Naive thymus-derived CD8-positive, alpha-beta T cell (primary cell): ENCODE measurements at places on chromosomes 5 and 9. TPM values are rescaled to one million over a fixed set of nuclear protein-coding genes. Genes with fewer than 3 reads are reported as not detected.

DNA sequence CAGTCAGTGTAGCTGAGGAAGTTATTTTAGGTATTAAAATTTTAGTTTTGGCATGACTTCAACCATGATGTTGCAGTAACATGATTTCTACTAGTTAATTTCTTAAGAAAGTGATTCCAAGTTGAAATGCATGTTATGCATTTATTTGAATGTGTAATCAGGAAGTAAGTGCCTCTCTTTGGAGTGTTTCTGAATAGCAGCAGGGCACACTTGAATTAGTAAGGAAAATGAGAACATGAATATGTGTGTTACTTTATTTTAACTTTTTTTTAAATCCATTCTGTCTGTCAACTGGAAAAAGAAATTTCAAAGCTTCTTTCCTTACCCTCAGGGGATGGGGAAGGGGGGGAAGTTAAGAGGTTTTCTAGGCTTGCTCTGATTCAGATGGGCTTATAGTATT lies 40.4 kb downstream of the CTNNA1 start:
- no peak overlapping the region for H3K27ac ChIP-seq
- H3K4me1 ChIP-seq = peaks cover 20% of the 10 kb centered on the region
- DNase-seq = no peak
- H3K4me3 ChIP-seq = no peak overlapping the region

DNA sequence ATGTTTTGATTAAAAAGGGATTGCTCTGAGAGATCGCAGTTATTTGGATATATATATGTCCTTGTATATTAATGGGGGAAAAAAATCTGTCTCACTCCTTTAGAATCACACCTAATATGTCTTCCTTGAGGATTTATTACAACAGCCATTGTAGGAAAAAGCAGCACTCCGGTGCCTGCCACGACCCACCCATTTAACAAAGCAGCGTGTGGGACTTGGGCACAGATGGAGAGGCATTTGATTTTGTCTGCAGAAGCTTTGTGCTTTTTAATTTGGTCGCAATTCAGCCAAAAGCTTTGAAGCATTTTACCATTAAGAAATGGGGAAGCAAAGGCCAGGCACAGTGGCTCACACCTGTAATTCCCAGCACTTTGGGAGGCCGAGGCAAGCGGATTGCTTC lies 159.2 kb downstream of the SMARCA2 start:
- no peak overlapping the region for H3K4me3 ChIP-seq
- H3K27ac ChIP-seq = no peak overlapping the region
- H3K27me3 ChIP-seq = no peaks in the 10 kb centered on the region
- peaks cover 39% of the 10 kb centered on the region for H3K4me1 ChIP-seq

- peaks cover 8% of the 10 kb centered on the region for H3K36me3 ChIP-seq
- H3K4me3 ChIP-seq = no peak overlapping the region
These were observed 141.5 kb upstream of the FER start for GRCh38 chr5:108606185-108606584.

DNA sequence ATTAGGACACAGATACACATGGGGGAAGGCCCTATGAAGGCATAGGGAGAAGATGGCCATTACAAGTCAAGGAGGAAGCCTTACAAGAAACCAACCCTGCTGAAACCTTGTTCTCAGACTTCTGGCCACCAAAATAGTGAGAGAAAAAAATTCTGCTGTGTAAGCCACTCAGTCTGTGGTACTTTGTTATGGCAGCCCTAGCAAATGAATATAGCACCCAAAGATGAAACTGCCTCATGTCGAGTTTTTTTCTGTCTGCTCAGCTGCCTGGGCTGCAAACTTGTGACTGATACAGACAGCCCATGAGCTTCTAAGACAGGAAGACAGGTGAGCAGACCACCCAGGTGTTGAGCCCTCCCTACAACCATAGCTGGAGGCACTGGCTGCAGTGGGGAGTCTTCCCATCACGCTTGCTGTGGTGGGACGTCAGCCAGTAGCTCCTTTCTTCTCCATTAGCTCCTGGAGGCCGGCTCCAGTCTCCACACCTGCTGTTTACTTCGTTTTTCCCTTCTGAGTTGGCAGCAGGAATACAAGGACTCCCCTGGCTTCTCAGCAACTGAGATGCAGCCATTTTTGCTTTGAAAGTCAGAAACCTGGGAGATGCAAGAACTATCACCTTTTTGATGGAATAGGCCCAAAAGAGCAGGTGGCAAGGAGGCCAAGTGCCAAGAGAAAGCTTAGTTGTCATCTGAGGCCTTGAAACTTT lies 164.9 kb downstream of the SEMA6A start:
- no peak overlapping the region for H3K4me3 ChIP-seq
- no peak for DNase-seq
- H3K27me3 ChIP-seq = no peaks in the 10 kb centered on the region
- H3K27ac ChIP-seq = no peak overlapping the region
- peaks cover 52% of the 10 kb centered on the region for H3K36me3 ChIP-seq
- H3K4me1 ChIP-seq = no peaks in the 10 kb centered on the region

DNA sequence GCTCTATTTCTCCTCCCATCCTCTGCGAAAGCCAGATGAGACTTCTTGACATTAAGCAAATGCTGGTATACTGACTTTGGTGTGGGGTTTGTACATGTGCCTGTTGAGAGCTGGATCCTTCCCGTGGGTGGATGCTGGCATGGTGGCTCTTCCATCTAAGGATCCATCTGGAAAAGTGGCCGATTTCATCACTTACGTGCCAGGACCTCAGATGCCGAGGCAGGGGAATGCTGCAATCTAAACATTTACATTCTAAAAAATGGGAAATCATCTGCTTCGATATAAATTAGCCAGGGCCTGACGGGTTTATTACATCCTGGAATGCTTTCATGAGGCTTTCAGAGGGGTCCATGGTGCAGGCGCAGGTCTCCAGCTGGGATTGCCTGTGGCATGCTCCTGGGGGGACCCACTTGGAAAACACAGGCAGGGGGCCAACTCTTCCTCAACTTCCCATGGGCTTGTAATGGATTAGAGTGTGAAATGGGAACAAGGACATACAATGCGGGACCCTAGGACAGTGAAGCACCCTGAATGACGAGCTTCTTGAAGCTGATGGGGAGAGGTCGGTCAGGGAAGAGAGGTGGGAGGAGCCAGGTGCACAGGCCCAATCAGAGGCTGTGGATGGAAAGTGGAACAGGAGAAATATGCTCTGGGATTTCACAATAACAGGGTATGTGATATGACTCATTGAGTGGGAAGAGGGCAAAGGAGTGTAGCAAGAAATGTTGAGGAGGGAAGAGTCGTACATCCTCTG lies 105.5 kb upstream of the PITX1 start:
- no peaks in the 10 kb centered on the region for H3K36me3 ChIP-seq
- H3K27me3 ChIP-seq = peaks cover 5% of the 10 kb centered on the region
- no peak overlapping the region for H3K27ac ChIP-seq
- no peaks in the 10 kb centered on the region for H3K4me1 ChIP-seq
- no peak overlapping the region for H3K4me3 ChIP-seq

DNA sequence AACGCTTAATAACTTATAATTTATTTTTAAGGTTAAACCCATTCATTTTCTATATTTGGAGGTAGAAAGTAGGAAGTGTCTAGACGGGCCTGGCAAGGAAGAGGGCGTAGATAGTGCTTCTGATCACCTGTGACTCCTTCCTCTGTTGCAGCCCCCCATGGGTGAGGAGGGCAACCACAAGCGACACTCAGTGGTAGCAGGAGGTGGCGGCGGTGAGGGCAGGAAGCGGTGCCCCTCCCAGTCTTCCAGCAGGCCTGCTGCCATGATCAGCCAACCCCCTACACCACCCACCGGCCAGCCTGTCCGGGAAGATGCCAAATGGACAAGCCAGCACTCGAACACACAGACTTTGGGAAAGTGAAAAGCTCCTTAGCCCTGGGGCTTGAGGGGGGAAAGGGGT lies 36.7 kb downstream of the FAXDC2 start:
- H3K4me1 ChIP-seq = peaks cover 32% of the 10 kb centered on the region
- peak; percentile 48 for DNase-seq
- peak overlapping the region; percentile 95 for H3K27ac ChIP-seq
- H3K4me3 ChIP-seq = peak overlapping the region; percentile 62
- H3K27me3 ChIP-seq = no peaks in the 10 kb centered on the region

- H3K4me1 ChIP-seq = no peaks in the 10 kb centered on the region
- no peaks in the 10 kb centered on the region for H3K27me3 ChIP-seq
- no peaks in the 10 kb centered on the region for H3K36me3 ChIP-seq
These were observed 33.7 kb downstream of the NIM1K start for GRCh38 chr5:43225649-43226245.

DNA sequence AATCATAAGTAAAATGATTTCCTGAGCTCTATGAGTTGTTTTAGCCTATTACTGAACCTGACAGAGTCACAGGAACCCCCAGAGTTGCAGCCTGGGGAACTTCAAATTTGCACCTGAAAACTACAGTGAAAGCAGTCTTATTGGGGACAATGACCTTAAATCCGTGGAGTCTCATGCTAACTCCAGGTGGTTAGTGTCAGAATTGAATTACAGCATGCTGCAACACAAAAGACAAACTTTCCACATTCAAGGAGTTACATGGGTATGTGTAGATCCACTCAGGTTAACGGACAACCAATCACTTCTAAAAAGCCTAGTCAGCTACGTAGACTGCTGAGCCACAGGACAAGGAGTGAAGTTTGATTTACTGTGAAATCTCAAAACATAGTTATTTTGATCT lies 49.7 kb downstream of the PLPP1 start:
- no peak overlapping the region for H3K27ac ChIP-seq
- peaks cover 20% of the 10 kb centered on the region for H3K4me1 ChIP-seq
- no peak for DNase-seq
- H3K36me3 ChIP-seq = no peaks in the 10 kb centered on the region
- H3K27me3 ChIP-seq = no peaks in the 10 kb centered on the region
- H3K4me3 ChIP-seq = no peak overlapping the region

- no peaks in the 10 kb centered on the region for H3K27me3 ChIP-seq
- DNase-seq = peak; percentile 87
- peak overlapping the region; percentile 93 for H3K4me3 ChIP-seq
- H3K36me3 ChIP-seq = peaks cover 3% of the 10 kb centered on the region
These were observed 11.1 kb upstream of the CDC42SE2 start for GRCh38 chr5:131252824-131253171.

DNA sequence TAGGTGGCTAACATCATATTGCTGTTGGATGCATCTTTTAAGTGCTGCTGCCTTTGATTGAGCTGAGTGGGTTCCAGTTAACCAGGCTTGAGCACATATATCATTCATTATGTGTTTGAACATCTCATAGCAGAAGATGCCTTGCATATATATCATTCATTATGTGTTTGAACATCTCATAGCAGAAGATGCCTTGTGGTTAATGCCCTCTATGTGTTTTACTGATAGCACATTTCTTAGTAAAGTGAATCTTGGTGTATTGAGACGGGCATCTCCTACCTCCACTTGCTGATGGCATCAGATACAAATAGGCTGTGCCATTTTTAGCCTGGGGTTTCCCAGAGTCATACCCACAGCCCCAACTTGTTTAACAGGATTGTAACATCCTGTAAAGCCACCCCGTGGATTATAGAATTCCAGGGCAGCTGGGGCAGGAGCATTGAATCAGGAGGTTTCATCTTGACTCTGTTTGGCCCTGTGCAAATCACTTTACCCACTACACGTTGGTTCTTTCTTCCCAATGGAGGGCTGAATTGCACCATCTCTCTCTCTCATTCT lies 26.5 kb downstream of the MTAP start:
- H3K27ac ChIP-seq = no peak overlapping the region
- peaks cover 40% of the 10 kb centered on the region for H3K36me3 ChIP-seq
- no peak overlapping the region for H3K4me3 ChIP-seq
- no peaks in the 10 kb centered on the region for H3K27me3 ChIP-seq

DNA sequence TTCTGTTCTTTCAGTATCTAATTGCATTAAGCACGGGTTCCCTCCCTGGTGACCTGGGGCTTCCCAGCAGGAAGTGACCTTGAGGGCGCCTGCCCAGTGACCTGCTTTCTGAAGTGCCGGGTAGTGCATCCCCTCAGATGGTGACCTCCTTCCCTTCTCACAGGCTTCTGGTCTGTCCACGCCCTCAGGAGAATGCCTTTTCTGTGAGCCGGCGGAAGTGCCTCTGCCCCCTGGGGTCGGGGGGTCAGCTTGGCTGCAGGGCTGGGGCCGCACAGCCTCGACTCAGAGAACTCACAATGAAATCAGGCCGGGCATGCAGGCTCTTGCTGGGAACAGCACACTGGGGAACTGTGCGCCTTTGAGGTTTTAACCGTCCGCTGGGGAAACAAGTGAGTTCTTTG lies 124.5 kb upstream of the PHYKPL start:
- H3K4me1 ChIP-seq = peaks cover 16% of the 10 kb centered on the region
- no peak overlapping the region for H3K4me3 ChIP-seq
- H3K36me3 ChIP-seq = no peaks in the 10 kb centered on the region
- H3K27ac ChIP-seq = no peak overlapping the region
- no peak for DNase-seq

GRCh38 chr9:116639251-116639741 lies 47.8 kb upstream of the TRIM32 start:
- no peak overlapping the region for H3K4me3 ChIP-seq
- no peaks in the 10 kb centered on the region for H3K36me3 ChIP-seq
- DNase-seq = no peak
- H3K27ac ChIP-seq = no peak overlapping the region
- no peaks in the 10 kb centered on the region for H3K27me3 ChIP-seq
- no peaks in the 10 kb centered on the region for H3K4me1 ChIP-seq

- no peaks in the 10 kb centered on the region for H3K4me1 ChIP-seq
- peaks cover 6% of the 10 kb centered on the region for H3K27me3 ChIP-seq
- H3K36me3 ChIP-seq = no peaks in the 10 kb centered on the region
- DNase-seq = no peak
- no peak overlapping the region for H3K4me3 ChIP-seq
These were observed 686.5 kb upstream of the DMAC1 start for GRCh38 chr9:8486095-8486494.

DNA sequence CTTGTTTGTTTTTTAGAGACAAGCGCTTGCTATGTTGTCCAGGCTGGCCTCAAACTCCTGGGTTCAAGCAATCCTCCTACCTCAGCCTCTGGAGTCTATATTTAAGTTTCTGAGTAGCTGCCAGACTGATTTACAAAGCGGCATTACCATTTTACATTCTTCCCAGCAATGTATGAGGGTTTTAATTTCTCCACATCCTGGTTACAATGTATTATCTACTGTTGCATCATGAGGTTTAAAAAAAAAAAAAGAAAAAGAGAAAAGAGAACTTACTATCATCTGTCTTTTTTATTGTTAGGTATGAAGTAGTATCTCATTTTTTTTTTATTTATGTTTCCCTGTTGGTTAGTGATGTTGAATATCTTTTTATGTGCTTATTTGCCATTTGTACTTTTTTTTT lies 18.9 kb upstream of the CLINT1 start:
- H3K27ac ChIP-seq = no peak overlapping the region
- H3K27me3 ChIP-seq = no peaks in the 10 kb centered on the region
- H3K4me3 ChIP-seq = no peak overlapping the region
- no peaks in the 10 kb centered on the region for H3K4me1 ChIP-seq
- DNase-seq = no peak

The MAMDC4 gene
- total RNA-seq = 6.3 TPM

The OTULINL gene
- total RNA-seq = 49.7 TPM

The DNM1 gene
- 1.1 TPM for total RNA-seq

The RUSC2 gene
- total RNA-seq = 0.86 TPM

The DMRTA1 gene
- total RNA-seq = not detected

The LCN15 gene
- total RNA-seq = not detected

The MTREX gene
- total RNA-seq = 69.2 TPM

The GMCL2 gene
- total RNA-seq = 0.14 TPM

The SLC6A19 gene
- not detected for total RNA-seq

The SERF1A gene
- 9.5 TPM for total RNA-seq
